ENCODE measurements at places on chromosomes 7 and 10.

DNA sequence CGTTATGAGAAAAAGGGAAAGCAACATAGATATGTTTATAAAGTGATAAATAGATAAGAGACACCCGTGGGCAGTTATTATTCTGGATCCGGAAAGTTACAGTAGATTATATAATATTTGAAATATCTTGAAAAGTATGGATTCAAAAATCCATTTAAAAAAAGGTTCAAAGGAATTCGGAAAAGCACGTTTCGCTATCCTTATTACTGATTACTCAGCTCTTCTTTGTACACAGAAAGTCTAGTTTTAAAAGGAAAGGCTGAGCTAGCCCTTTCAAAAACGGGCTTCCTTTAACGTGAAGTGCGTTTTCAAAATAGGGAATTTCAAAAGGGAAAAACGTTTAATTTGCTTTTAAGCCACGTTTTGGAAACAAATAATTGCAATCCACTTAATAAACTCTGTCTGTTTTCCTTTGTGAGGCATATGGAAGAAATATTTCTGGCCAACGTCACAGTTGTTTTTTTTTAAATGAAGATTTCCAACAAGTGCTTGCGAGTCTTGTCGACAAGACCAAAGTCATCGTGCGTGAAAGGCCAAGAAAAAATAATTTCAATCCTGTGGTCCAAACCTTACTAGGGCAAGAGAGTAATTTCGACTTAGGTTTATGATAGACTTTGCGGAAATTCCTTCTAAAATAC lies 2.2 kb upstream of the SKIDA1 start:
- no peak for DNase-seq

GRCh38 chr7:64463636-64464375 lies 99.1 kb downstream of the ZNF680 start:
- DNase-seq, result no peak

GRCh38 chr10:3825244-3825643 lies 40.2 kb upstream of the KLF6 start:
- no peak for DNase-seq

GRCh38 chr7:136441835-136442234 lies 426.6 kb upstream of the CHRM2 start:
- no peak for DNase-seq

- DNase-seq, result no peak
Observed at GRCh38 chr10:129501652-129502436, 34.8 kb downstream of the MGMT start.

GRCh38 chr7:149664176-149664575 lies 109.2 kb downstream of the ZNF467 start:
- DNase-seq, result no peak

DNA sequence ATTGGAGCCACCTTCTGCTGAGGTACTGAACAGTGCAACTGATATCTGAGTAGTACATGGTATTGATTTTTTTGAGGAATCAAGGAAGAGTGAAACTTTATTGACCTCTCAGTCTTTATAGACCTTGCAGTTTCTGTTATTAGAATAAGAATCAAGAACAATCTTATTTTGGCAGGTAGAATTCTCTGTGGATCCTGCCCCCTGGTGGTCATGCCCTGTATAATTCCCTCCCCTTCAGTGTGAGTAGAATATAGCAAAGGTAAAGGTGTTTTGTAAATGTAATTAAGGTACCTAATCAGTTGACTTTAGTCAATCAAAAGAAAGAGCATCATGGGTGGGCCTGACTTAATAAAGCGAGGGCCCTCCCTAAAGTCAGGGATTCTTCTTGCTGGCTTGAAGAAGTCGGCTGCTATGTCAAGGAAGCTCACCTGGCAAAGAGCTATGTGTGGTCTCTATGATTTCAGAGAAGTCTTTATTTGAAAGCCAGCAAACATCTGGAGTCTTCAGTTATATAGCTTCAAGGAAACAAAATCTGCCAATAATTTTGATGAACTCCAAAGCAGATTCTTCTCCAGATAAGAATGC lies 142.8 kb downstream of the LSM5 start:
- peak; percentile 15 for DNase-seq

- DNase-seq, result no peak
Observed at GRCh38 chr10:3827768-3828403, 42.9 kb upstream of the KLF6 start.

DNA sequence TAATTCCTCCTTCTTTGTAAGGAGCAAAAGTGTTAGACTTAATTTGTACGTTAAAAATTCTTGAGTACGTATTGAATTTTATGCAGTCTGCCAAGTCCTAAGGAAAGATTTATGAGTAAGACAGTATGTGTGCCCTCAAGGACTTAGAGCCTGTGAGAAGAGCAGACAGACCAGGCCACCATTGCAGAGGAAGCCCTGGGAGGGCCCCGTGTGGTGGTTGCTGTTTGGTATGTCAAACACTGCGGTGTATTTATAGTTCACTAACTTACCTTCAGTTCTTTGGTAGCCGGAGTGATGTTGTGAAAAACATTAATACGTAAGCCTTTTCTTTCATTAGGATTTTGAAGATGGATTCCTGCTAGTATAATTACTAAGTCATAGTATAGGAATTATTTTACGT lies 82.9 kb downstream of the GALNT11 start:
- DNase-seq, result no peak

DNA sequence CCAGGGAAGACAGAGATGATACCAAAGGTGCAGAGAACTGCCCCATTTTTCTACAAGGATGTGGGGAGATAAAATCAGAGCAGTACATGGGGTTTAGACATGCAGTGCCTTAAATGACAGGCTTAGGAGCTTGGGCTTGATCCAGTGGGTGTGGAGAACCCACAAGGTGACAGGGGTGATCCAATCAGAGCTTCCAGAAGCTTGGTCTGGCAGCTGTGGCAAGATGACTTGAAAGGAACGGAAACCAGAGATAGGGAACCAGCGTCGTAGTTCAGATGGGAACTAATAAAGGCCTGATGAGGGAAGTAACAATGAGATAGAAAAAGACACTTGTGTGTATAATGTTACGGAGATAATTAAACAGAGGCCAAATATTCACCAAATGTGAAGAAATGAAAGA lies 80.7 kb downstream of the SLC37A3 start:
- no peak for DNase-seq

DNA sequence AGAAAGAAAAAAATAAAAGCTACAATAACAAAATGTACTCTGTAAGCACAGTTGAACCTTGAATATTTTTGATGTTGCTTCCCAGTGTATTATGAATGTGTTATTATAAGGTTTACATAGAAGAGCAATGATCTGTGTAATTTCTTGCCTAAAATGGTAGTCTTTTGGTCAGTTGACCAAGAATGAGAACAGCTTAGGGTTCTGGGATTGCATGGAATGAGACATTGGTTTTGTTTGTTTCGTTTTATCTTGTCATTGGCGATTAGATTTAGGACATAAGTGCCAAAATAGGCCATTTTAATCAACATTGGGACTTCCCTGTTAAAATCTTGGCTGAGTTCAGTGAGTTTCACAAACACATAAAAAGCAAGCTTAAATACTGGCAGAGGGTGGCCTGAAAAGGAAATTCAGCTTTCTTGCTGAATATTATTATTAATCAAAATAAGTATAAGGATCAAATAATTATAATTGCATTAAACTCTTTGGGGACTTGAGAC lies 49.1 kb upstream of the GLCCI1 start:
- DNase-seq, result no peak

- DNase-seq, result no peak
Observed at GRCh38 chr10:107019154-107019553, 145.4 kb downstream of the SORCS1 start.

DNA sequence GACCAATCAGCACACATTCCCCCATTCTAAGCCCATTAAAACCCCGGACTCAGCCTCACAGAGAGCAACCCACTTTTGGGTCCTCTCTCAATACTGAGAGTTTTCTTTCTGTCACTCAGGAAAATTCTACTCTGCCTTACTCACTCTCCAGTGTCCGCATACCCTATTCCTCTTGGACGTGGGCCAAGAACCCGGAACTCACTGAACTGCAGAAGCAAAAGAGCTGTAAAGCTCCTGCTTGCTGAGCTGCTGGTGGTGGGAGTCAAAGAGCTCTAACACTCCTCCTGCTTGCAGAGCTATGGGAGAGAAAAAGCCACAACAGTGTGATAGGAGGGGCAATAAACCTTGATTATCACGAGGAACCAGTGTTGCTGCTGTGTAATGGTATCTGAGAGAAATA lies 386.9 kb downstream of the POM121L12 start:
- no peak for DNase-seq

GRCh38 chr7:12764458-12764891 lies 77.0 kb downstream of the ARL4A start:
- DNase-seq, result no peak

DNA sequence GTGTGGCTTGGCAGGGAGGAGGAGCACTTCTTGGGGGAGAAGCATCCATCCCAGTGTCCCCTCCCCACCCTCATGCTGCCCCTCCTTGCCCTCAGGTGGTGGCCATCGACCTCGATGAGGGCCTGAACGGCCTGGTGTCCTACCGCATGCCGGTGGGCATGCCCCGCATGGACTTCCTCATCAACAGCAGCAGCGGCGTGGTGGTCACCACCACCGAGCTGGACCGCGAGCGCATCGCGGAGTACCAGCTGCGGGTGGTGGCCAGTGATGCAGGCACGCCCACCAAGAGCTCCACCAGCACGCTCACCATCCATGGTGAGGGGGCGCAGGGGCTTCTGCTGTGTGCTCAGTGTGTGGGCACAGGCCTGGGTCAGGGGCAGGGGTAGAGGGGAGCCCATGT lies 14.8 kb downstream of the C10orf105 start:
- DNase-seq, result no peak

DNA sequence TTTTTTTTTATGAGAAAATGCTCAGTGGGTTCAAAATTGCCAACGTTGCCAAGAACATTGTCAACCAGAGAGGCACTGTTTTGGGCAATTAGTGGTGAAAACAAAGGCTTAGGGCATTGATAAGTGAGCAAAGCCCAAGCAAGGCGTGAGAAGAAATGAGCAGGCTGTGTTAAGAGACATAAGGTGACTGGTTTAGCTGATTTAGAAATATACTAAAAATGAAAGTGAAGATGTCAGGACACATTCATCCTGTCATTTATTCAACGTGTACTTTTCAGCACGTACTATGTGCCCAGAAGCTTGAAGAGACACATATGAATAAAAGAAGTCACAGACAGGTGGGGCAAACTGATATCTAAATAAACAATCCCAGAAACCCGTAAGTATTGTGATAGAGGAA lies 31.8 kb downstream of the AOAH start:
- no peak for DNase-seq

- no peak for DNase-seq
Observed at GRCh38 chr7:50156706-50157105, 63.7 kb upstream of the ZPBP start.

DNA sequence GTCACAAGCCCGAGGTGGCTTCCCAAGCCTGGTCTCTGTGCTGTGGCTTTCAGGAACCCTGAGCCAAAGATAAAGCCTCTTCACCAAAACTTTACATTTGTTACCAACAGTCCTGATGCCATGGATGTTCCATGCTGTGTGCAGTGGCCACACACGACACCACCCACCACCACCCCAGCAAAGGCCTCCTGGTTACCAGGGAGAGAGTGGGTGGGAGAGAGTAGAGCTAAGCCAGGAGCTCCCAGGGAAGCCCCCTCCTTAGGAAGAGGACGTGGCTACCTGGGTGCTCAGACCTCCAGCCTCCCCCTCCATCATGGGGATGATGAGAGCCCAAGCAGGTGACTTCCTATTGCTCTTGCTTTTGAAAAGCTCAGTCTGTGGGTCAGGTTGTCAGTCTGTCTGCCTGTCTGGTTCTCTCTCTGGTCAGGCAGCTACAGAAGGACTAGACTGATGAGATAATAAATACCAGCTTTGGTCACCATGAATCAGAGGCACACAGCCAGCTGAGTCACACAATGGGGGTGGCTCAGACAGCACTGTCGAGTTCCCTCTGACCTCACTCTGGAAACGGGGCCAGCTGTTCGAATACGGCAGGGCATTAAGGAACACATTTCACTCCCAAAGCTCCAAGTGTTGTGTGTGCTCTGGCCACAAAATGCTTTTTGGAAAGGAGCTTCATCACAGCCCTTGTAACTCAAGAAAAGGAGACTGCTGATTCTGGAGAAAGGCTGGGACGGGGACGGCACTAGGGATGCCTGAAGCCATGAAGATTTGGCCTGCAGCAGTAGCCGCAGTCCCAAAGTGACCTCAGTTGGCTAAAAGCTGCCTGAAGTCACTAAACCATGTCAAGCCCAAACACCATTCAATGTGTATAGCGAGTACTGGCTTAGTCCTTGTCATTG lies 166.0 kb downstream of the FANK1 start:
- DNase-seq, result no peak

GRCh38 chr10:86376852-86377796 lies 10.5 kb upstream of the GRID1 start:
- DNase-seq, result peak; percentile 81

GRCh38 chr7:131047651-131048304 lies 279.9 kb upstream of the MKLN1 start:
- DNase-seq, result no peak

GRCh38 chr7:46169384-46169755 lies 248.3 kb upstream of the IGFBP3 start:
- no peak for DNase-seq

All from activated CD4-positive, alpha-beta T cell treated with anti-CD3 and anti-CD28 coated beads for 24 hours (primary cell).